ENCODE measurements at places on chromosomes 7 and 10.

- no peak for DNase-seq
These were observed 20.4 kb downstream of the GRB10 start for GRCh38 chr7:50762337-50762736.

DNA sequence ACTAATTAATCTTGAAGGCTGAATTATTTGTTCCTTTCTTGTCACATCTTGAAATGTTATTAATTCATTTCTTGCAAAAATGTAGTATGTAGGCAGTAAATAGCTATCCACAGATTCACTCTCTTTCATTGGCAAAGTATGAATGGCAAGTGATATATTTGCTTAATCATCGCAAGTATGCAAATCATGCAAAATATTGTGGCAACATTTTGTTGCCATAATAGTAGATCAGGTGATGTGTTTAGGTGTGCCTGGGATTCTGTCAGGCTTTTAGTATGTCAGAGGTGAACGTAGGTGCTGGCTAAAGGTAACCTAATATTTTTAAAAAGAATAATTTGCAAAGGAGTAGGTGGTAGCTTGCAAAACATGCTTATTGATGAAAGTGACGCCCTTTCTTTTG, 5.9 kb downstream of the MAP3K8 start:
- no peak for DNase-seq

GRCh38 chr10:5694573-5694972, 9.9 kb downstream of the TASOR2 start:
- DNase-seq = no peak

DNA sequence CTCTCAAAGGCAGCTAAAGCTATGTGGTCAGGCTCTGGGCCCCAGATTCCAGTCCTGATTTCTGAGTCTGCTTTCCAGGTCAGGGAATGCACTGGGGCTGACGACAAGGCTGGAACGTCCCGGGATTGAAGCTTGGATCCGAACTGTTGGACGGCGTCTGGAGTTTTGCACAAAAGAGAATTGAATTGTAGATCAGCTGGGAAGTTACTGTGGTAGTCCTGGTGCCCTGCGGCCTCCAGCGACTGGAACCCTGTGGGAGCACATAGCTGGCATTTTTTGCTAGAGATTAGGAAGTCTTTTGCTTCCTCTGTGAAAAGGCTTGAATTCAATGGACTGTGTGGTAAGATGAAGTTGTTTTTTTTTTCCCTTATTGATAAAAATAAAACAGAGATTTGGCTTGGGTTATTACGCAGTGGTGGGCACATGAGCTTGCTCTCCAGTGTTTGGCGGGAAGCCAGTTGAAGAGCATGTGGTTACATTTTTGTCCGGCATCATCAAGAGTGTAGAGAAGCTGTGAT, at the start of gene HK1:
HK1 (plus strand) TSS at position 51 of the 518 bp plus-strand sequence.
- peak; percentile 55 for DNase-seq
